ENCODE measurements at places on chromosomes 13 and 19. TPM values are rescaled to one million over a fixed set of nuclear protein-coding genes. Genes with fewer than 3 reads are reported as not detected.

ZNF91 gene
- 70.4 TPM for total RNA-seq

- H3K36me3 ChIP-seq, result peaks cover 3% of the 10 kb centered on the region
- no peak overlapping the region for H3K4me3 ChIP-seq
- no peak for DNase-seq
- no peak overlapping the region for H3K27ac ChIP-seq
- no peaks in the 10 kb centered on the region for H3K4me1 ChIP-seq
Observed at GRCh38 chr19:17184371-17184841, 30.8 kb upstream of the USE1 start.

GRCh38 chr13:102901056-102901455 lies 55.2 kb downstream of the ERCC5 start:
- no peak for DNase-seq
- no peaks in the 10 kb centered on the region for H3K36me3 ChIP-seq
- H3K4me1 ChIP-seq, result no peaks in the 10 kb centered on the region
- H3K27me3 ChIP-seq, result no peaks in the 10 kb centered on the region
- H3K4me3 ChIP-seq, result no peak overlapping the region
- no peak overlapping the region for H3K27ac ChIP-seq

SPIB gene
- not detected for total RNA-seq

ZNF730 gene
- total RNA-seq, result 2.6 TPM

ELAVL3 gene
- 0.57 TPM for total RNA-seq

GRCh38 chr19:57816652-57817051 lies 1.9 kb upstream of the ZNF552 start:
- no peak overlapping the region for H3K4me3 ChIP-seq
- H3K27me3 ChIP-seq, result no peaks in the 10 kb centered on the region
- DNase-seq, result no peak
- H3K4me1 ChIP-seq, result peaks cover 3% of the 10 kb centered on the region
- H3K36me3 ChIP-seq, result no peaks in the 10 kb centered on the region
- H3K27ac ChIP-seq, result no peak overlapping the region

Data from prostate gland (tissue), 2 donors.